ENCODE measurements at places on chromosomes 3 and 15.

GRCh38 chr3:61657689-61658088 lies 96.3 kb downstream of the PTPRG start:
- no peak for DNase-seq

DNA sequence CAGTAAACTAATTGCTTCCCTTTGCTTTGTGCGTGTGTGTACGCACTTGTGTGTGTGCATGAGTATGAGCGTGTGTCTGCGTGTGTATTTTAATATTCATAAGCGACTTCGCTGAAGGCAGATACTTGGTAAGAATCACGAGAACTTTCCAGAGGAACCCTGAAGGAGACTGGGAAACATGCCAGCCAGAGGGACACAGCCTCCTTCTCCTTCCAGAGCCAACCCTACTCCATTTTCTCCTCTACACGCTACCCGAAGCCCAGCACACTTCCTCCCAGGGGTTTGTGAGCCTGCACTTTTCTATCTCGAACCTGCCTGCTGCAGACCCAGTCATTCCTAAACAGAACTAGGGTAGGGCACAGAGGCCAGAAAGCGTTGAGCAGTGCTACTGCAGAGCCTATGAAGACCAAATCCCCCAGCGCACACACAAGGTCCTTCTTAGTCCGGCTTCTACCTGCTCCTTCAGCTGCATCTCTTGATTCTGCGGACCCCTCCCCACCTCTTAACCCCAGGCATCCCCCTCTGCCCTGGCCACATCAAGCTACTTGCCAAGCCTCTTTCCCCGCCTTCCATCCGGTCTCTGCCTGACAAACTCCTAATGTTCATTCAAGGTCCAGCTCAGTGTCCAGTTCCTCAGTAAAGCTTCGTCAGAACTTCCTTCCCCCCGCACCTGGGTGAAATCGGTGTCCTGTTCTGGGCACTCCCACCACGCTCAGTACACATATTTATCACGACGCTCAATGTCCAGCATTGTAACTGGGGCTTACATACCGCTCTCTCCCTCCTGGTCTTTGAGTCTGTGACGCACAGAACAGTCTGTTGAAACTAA lies 191.8 kb downstream of the FAM43A start:
- DNase-seq, result no peak

DNA sequence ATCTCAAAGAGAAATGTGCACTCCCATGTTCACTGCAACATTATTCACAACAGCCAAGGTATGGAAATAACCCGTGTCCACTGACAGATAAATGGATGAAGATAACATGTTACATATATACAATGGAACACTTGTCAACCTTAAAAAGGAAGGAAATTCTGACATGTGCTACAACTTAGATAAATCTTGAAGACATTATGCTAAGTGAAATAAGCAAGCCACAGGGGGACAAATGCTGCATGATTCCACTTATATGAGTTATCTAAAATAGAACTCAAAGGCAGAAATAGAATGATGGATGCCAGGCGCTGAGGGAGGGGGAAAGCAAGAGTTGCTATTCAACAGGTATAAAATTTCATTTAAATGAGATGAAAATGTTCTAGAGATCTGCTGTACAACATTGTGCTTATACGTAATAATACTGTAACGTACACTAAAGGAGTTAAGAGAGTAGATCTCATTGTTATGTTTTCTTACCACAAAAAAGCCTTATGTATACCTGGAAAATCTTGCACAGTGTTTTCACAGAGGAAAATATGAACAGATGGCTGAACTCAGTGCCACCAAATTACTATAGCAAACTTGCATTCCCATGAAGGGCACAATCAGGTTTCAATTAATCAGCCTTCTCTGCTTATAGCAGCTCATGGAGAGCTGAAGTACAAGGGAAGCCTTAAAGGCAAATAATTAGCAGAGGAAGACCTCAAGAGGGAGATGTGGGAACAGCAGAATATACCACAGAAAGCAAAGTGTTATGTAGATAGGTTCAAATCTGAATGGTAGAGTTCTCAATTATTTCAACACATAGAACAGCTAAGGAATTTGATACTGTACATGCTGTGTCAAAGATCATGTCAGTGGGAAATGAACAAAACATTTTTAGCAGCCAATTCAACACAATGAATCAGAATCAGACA lies 8.1 kb upstream of the VPS39 start:
- no peak for DNase-seq

DNA sequence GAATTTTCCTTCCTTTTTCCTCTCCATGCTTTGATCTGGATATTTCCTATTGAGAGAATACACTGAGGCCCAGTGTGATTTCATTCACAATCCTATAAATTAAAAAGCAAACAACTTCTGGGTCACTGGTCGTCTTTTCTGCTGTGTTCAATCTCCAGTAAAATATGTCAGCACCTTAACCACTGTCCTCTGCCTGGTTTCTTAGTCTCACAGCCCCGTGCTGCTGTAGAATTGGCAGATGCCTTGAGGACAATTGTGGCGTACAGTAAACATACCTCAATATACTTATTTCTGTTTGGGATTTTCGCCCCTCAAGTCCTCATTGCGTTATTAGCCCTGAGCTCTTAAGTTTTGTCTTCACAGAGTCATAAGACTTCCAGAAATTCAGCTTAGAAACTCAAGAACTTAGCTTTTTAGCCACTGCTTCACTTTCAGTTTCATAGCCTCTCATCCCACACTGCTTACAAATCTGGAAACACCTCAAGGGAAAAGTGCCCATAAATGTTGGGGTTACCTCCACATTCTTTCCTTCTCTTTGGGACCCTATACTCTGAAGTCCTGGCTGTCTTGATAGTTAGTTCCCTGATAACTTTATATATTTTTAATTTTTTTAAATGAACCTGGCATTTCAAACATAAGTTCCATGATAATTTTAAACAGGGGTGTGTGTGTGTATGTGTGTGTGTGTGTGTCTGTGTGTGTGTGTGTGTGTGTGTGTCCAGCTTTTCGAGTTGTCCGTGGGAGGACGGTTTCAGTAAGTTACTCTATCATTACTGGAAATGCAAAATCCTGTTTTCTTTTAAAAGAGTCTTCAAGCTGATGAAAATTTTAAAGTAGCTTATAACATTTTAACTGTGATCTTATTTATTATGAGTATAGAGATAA lies 238.4 kb upstream of the CTDSPL start:
- no peak for DNase-seq

DNA sequence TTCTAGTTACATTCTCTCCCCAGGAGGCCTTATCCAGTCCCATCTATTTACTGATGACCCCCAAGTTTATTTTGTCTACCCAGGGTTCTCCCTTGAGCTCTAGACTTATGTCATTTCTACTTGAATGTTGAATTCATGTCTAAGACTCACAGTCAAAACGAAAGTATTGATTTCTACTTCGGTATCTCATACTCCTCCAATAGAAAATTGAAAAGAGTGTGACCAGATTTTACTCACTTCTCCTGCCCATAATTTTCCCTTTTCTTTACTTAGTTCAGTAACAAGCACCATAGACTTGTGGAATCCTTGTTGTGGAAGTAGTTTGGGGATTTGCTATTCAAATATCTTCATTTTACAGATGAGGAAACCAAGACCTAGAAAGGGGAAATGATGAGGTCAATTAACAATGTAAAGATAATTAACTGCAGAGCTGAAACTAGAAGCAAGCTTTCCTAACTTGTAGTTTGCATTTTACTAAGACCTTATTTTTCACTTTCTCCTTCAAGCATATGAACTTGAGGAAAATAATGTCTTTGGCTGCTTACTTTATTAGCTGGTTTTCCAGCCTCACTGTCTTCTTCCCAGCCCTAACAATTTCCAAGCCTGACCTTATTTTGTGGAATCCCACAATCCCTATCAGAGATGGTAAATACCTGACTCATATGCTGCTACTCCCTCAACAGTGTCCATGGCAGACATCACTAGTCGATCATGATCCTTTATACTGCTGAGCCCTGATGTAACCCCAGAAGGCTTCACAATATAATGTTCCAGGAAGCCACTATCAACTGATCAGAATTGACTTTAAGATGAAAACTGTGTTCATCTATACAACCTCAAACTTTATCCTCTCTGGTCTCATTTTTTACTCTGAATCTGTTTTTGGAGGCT lies 123.9 kb upstream of the AGBL1 start:
- DNase-seq, result no peak

DNA sequence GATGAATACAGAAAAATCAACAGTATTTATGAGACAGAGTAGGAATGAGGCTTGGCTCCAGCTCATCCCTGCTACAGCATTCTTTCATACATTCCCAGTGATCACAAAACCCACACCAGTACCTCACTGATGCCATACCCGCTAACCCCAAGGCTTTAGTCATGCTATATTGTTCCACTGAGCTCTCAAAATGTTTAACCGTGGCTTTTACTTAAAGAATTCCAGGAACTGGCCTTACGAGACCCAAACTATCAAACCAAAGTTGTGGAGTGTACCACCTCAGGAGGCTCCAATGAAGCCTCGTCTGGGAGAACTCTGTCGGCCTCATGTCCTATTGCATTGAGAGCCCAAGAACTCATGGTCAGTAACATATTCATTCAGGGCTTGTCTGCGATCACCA lies 278.9 kb downstream of the ULK4 start:
- DNase-seq, result no peak

DNA sequence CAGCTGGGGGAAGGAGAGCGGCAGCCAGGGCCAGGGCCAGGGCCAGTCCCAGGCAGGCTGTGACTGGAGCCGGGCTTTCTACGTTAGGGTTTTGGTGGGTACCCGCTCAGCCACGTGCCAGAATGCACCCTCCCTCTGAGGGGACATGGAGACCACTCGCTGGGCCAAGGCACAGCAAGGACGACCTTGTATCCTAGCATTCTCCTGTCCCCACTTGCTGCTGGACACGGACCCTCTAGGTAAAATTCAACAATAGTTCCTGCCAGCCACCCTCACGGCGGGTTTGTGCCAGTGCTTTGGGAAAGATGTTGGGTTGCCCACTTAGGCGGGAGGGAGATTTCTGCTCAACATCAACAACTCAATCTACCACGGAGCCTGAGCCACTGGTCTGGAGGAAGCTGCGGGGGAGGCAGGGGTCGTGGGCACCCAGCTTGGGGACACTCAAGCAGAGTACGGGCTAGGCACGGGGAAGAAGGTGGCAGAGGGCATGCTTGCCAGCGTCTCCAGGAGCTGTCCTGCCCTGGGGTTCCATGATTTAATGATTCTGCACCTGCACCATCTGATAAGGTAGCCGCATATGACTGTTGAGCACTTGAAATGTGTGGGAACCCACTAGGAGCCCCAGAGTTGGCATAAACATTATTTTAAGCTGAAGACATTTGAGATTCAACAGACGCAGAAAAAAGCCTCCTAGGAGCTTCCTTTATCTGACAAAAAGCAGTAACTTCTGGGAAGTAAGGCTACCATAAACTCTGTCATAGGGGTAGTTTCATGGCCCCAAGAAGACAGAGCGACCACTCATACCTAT lies 22.5 kb upstream of the C15orf39 start:
- no peak for DNase-seq

- no peak for DNase-seq
Observed at GRCh38 chr3:121619691-121620090, 26.5 kb downstream of the FBXO40 start.

DNA sequence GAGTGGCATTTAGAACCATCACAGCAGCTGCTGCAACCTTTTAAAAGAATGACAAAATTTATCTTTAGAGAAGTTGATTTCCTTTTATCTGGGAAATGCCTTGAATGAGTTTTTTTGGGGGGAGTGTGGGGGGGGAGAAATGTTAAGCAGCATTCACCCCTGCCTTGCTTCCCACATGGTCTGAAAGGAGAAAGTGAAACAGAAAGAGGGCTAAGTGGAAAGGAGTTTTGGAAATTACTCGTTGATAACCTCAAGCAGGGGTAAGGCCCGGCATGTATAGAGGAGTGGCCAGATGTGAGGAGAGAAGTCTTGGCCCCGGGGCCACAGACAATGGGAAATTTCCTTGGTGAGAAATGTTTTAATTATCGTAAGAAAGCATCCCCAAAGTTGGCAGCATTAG lies 23.5 kb downstream of the B3GALNT1 start:
- no peak for DNase-seq

- DNase-seq, result no peak
Observed at GRCh38 chr15:97547381-97547780, 413.1 kb upstream of the ARRDC4 start.

- no peak for DNase-seq
Observed at GRCh38 chr3:129913618-129914017, 20.1 kb upstream of the TMCC1 start.

GRCh38 chr3:58567251-58567515 lies 10.0 kb downstream of the FAM107A start:
- no peak for DNase-seq

GRCh38 chr3:59940718-59941117 lies 890.9 kb upstream of the CFAP20DC start:
- DNase-seq, result no peak

DNA sequence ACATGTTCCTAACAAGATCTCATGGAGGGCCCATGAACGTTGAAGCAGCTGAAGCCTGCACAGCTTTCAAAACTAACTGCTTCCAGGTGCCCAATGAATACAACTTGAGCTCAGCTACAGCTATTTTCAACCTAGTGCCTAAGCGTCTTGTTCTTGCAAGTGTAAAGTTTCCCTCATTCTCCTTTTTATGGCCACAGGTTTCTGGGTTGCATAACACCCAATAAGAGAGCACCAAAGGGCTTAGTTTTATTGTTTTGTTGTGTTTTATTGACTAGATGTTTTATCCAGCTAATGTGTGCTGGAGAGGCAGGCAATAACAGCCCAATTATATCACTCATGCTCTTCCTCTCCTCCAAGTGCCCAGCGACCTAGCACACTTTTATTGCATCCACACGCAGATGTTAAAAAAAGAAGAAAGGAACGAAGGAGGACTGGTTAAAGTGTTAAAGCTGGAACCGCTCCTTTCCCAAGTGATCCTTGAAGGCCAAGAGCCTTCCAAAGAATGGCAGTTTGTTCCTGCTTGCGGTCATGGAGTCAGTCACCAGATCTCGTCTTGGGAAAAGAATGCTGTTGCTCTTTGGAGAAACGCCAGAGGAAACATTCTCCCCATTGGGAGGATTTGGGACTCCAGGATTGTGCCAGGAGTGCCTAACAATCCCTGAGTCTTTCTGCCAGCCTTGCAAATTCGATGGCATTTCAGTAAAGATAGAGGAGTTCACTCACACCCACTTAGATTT lies 156.9 kb downstream of the MEX3B start:
- DNase-seq, result peak; percentile 73

DNA sequence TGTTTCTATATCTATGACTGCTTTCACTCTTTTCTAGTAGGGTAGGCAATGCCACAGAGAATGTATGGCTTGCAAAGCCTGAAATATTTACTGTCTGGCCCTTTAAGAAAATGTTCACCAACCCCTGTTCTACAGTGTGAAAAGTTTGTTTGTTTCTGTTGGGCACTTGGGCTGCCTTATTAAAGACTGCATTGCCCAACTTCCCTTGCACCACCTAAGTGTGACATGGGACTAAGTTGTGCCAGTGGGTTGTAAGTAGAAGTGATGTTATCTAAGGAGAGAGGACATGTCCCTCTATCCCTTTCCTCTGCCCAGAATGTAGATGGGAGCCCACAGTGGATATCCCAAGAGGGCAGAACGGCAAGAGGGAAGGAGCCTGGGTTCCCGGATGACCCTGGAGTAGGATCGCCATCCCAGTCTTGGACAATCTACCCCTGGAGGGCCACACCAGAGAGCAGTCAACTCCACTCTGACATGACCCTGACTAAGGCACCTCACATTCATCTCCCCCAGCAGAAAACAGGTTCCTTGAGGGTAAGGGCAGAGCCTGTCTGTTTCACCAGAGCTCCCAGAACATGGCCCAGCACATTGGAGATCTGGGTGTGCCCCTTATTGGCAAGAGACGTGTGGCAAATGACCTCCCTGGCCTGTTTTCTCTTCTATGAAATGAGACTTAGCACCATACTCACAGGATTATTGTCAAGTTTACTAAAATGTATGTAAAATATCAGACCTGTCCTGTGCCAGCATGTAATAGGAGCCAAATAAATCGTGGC lies 138.8 kb downstream of the SMAD6 start:
- DNase-seq, result no peak

- DNase-seq, result no peak
Observed at GRCh38 chr3:68985146-68985790, 28.2 kb downstream of the EOGT start.

Measured in NCI-H446 (cell line).